Naive thymus-derived CD8-positive, alpha-beta T cell (primary cell): ENCODE measurements at places on chromosomes 2 and 18. TPM values are rescaled to one million over a fixed set of nuclear protein-coding genes. Genes with fewer than 3 reads are reported as not detected.

GRCh38 chr2:52613064-52613463, 1154.5 kb upstream of the CHAC2 start:
- H3K36me3 ChIP-seq, result no peaks in the 10 kb centered on the region
- DNase-seq, result no peak
- no peak overlapping the region for H3K4me3 ChIP-seq
- H3K27me3 ChIP-seq, result no peaks in the 10 kb centered on the region
- no peak overlapping the region for H3K27ac ChIP-seq
- no peaks in the 10 kb centered on the region for H3K4me1 ChIP-seq

ALKAL2 gene
- not detected for total RNA-seq

- H3K36me3 ChIP-seq, result no peaks in the 10 kb centered on the region
- H3K4me1 ChIP-seq, result peaks cover 59% of the 10 kb centered on the region
- DNase-seq, result no peak
- peak overlapping the region; percentile 31 for H3K4me3 ChIP-seq
- no peaks in the 10 kb centered on the region for H3K27me3 ChIP-seq
Measured at GRCh38 chr18:9120796-9121195, 15.8 kb upstream of the ANKRD12 start.

PSD4 gene
- total RNA-seq, result 118 TPM

- H3K4me1 ChIP-seq, result peaks cover 7% of the 10 kb centered on the region
- no peak overlapping the region for H3K4me3 ChIP-seq
- H3K27ac ChIP-seq, result no peak overlapping the region
- H3K27me3 ChIP-seq, result peaks cover 1% of the 10 kb centered on the region
- no peak for DNase-seq
Measured at GRCh38 chr2:95007822-95008221, 17.7 kb upstream of the MAL start.

GRCh38 chr2:26174691-26175465, 2.0 kb downstream of the GAREM2 start:
- no peak for DNase-seq
- H3K27ac ChIP-seq, result no peak overlapping the region
- H3K4me3 ChIP-seq, result peak overlapping the region; percentile 75

DNA sequence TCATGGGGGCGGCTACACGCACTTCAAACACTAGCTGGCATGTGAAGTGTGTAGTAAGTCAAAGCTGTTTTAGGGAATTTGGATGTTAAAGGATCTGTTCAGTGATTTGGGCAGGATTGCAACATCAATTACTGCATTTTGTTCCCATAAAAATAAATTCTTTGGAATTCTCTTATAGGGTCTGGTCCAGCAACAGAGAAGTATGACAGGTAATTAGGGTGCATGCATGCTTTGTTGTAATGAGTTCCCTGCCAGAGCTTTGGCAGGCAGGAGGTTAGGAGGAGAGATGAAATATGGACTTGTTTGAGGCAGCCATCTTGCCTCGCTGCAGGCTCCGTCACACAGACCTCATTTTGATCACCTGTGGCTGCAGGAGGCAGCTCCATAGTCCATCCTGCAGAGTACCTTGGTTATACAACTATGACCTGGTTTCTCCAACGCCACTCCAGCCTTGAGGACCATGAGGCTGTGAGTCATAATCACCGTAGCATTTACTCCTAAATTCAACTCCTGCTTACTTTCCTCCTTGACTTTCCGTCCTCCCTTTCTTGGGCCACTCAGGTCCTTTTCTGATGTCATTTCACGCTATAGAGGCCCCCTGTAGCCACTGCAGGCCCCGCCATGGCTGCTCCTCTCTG, 26.5 kb upstream of the EML4 start:
- H3K36me3 ChIP-seq, result no peaks in the 10 kb centered on the region
- no peak for DNase-seq
- H3K4me1 ChIP-seq, result peaks cover 50% of the 10 kb centered on the region
- no peaks in the 10 kb centered on the region for H3K27me3 ChIP-seq

DNA sequence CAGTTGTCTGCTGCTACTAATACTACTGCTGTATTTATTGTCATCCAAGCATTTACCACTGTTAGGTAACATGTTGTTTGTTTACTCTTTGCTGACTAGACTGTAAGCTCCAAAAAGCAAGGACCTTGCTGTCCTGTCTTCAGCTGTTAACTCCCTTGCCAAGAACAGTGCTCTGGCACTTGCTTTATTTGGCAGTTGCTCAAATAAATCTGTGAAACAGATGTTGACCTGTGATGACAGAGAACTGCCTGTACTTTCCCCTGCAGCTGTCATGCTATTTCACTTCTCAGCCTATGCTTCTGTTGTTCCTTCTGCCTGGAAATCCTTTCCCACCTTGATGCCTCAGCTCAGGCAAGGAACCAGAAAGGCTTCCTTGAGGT, 181.2 kb downstream of the ATAD2B start:
- H3K27ac ChIP-seq, result no peak overlapping the region
- no peak overlapping the region for H3K4me3 ChIP-seq
- no peaks in the 10 kb centered on the region for H3K4me1 ChIP-seq
- DNase-seq, result no peak

DNA sequence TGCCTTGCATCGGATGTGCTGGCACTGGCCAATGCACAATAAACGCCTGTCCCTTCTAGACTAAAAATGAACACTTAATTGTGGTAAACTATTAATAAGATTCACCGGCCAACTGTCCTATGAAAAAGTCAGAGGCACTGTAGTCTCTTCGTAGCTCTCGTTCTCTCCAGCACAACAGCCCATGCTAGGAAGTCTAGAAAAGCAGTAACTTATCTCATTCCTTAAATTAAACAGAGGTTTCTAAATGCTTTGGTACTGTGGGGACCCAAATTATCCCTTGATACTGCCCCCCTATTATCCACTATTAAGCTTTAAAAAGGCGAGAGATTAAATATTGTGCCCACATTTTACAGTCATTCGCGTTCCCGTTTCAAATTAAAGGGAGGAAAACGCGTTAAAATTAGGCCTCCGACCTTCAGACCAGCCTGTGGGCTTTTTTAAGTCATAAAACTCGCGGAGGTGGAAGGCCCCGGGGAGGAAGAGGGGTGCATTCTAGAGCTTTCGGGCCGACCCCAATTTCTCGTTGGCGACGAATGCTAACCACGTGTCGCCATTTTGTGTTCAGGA, 1.5 kb upstream of the PCBP1 start:
- H3K36me3 ChIP-seq, result peaks cover 50% of the 10 kb centered on the region
- H3K4me1 ChIP-seq, result peaks cover 57% of the 10 kb centered on the region
- peak overlapping the region; percentile 98 for H3K4me3 ChIP-seq
- no peaks in the 10 kb centered on the region for H3K27me3 ChIP-seq
- no peak for DNase-seq

MOCOS gene
- total RNA-seq, result 0.08 TPM

DNA sequence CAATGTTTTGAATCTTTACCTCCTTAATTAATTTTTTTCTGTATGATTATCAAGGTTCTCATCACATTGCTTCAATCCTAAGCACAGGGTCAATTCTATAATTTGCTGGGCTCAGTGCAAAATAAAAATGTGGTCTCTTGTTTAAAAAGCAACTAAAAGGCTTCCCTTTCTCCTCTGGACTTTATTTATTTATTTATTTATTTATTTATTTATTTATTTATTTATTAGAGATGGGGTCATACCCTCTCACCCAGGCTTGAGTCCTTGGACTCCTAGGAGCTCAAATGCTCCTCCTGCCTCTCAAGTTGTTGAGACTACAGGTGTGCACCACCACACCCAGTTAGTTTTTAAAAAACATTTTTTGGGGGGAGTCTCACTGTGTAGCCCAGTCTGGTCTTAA, 710.1 kb upstream of the REG3G start:
- no peak for DNase-seq
- no peaks in the 10 kb centered on the region for H3K36me3 ChIP-seq
- H3K27ac ChIP-seq, result no peak overlapping the region
- no peaks in the 10 kb centered on the region for H3K4me1 ChIP-seq

DNA sequence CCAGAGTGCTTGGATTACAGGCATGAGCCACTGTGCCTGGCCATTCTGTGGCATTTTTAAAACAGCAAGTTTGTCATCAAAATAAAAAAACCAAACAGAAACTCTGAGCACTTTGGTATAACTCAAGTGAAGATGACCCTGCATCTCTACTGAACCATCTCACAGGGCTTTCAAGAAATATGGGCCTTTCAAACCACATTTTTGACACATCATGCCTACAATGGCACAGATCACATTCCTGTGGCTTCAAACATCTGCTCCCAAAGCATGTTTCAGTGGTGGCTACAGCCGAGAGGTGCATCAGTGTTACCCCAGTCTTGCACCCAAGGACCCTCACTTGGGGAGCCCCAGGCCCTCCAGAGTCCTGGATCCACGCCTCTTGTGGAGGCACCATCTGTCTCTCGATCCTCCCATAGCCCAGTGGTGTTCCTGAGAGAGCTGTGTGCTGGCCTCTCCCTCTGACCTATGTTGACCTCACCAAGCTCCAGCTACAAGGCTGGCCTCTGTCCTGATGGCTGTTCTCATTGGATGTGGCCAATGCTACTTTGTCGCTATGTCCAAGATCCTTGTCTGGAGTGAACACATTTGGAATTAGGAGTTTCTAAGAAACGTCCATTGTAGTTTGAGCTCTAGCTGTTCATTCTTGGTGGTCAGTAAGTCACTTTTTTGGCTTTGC, 55.2 kb upstream of the RALBP1 start:
- H3K4me3 ChIP-seq, result no peak overlapping the region
- H3K27ac ChIP-seq, result no peak overlapping the region

AQP12B gene
- not detected for total RNA-seq

SLC9A2 gene
- total RNA-seq, result not detected

ST6GAL2 gene
- total RNA-seq, result not detected

GRCh38 chr2:203871371-203871983, 3.9 kb downstream of the CTLA4 start:
- H3K27me3 ChIP-seq, result no peaks in the 10 kb centered on the region
- DNase-seq, result no peak
- peak overlapping the region; percentile 35 for H3K27ac ChIP-seq
- no peaks in the 10 kb centered on the region for H3K36me3 ChIP-seq

DNA sequence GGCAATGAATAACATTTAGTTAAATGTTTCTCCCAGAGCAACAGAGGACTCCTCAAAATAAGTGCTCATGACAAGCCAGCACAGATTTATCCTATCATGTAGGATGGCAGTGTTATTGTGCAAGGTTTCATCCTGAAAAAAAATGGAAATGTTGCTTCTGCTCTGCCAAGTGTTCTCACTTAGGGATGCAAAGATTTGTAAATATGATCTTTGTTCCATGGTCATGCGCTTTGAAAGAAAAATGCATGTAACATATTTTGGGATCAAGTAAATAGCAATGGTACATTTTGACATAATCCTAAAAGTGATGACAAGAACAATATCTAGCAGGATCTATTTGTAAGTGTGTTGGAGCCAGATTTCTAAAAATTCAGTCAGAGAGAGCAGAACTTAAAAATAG, 229.5 kb upstream of the CCDC150 start:
- no peak overlapping the region for H3K27ac ChIP-seq
- H3K27me3 ChIP-seq, result peaks cover 8% of the 10 kb centered on the region
- no peak for DNase-seq
- H3K4me1 ChIP-seq, result peaks cover under 1% of the 10 kb centered on the region

DNA sequence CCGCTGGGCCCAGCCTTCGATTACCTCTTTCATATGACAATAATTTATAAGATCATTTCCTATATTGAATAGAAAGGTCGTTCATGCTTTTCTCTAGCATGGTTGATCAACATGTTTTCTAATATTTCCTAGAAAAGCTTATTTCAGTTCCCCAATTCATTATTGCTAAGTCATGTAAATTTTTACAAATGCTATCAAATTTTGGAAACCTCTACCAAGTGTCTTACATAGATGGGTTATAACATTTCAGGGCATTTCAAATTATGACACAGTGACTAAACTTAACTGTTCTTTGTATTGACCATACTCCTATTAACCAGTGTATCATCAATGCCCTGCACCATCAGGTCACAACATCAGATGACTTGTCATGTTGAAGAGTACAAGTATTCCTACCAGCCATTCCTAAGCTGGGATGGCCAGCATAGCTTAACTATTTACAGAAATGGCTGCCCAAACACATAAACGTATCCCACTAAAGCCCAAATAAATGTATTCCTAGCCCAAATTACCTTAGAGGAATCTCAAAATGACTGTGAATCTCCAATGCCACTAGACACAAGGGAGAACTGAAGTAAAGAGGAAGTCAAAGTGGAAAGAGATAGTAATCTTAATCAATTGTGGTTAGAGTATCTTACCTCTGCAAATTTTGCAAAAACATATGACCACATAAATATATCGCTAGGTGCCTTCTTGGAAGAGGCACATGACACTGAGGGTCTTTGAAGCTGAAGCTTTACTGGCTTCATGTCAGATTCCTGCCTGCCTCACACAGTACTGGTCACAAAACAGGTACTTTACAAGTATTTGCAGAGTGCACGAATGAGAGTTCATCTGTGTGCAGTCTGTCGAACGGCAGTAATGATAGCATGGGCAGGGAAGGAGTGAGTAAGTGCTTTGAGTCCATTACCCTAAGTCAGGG, 87.3 kb upstream of the TLK1 start:
- peak; percentile 23 for DNase-seq
- H3K4me3 ChIP-seq, result peak overlapping the region; percentile 50
- H3K27ac ChIP-seq, result peak overlapping the region; percentile 91
- H3K27me3 ChIP-seq, result no peaks in the 10 kb centered on the region

TLX2 gene
- not detected for total RNA-seq

- H3K4me1 ChIP-seq, result peaks cover 2% of the 10 kb centered on the region
- DNase-seq, result no peak
- H3K4me3 ChIP-seq, result peak overlapping the region; percentile 61
- no peak overlapping the region for H3K27ac ChIP-seq
- no peaks in the 10 kb centered on the region for H3K36me3 ChIP-seq
- H3K27me3 ChIP-seq, result peaks cover 52% of the 10 kb centered on the region
Measured at GRCh38 chr18:23618862-23619387, 32.6 kb upstream of the NPC1 start.

DNA sequence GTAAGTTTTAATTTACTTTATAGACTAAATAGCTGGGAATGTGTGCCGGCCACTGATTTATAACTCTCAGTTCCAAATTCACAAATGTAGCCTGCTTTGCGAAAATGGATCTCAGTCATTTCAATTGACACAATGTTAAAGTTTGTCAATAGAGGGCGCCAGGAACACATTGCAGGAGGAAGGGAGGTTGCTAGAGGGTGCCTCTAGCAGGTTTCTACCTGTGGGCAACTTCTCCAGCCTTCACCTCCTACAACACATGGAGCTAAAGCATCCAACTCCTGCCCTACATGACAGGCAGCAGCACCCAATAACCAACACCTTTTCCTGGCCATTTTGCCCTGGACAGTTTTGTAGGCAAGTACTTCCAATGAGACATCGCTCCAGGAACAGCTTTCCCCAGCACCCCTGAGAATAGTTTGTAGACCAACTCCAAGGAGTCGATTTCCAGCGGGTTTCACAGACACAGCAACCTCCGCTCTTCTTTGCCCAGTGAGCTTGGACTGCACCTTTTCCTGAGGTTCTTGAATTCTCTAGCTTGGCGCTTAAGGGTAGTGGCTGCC, 784.8 kb upstream of the CDH2 start:
- no peaks in the 10 kb centered on the region for H3K4me1 ChIP-seq
- H3K4me3 ChIP-seq, result no peak overlapping the region
- H3K27ac ChIP-seq, result no peak overlapping the region
- DNase-seq, result no peak
- no peaks in the 10 kb centered on the region for H3K36me3 ChIP-seq
